ENCODE measurements at places on chromosomes 2 and 18.

DNA sequence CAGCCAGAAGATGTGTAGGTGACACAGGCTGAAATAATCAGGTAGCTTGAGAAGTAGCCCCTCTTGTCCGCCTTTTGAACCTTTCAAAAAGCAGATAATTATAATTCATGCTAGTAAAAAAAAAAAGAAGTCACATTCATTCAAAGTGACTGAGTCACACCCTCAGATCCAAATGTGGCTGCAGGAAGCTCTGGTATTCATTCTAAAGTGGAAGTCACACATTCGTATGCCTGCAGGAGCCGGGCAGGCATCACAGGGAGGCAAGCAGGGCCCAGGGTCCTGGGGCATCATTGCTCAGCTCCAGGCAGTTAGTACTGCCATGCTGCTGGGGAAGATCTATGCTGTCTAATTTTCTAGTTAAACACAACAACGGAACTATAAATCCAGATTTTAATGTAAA is 21.7 kb upstream of the RAB11FIP5 start:
- DNase-seq = no peak

DNA sequence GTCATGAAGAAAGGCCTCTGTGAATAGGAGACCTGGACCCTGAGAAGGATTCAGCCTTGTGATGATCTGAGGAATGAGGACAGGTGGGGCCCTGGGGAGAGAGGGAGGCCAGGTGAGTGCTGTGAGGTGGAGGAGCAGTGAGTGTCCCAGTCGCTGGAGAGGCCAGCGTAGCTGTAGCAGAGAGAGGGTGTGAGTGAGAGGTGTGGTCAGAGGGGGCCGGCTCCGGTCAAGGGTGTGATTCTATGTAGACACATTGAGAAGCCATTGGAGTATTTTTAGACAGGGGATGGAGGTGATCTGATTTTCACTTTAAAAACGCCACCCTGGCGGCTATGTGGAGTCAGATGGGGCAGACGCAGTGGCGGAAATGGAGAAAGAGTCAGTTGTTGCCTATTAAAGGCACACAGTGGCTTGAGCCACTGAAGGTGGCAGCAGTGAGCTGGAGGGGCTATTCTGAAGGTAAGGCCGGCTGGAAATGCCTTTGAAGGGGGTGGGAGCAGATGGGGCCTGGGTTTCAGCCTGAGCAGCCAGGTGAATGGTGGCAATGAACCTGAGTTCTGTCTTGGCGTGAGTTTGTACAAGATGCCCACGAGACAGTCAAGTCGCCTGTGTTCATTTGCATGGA is 55.6 kb downstream of the GREB1 start:
- DNase-seq = no peak

DNA sequence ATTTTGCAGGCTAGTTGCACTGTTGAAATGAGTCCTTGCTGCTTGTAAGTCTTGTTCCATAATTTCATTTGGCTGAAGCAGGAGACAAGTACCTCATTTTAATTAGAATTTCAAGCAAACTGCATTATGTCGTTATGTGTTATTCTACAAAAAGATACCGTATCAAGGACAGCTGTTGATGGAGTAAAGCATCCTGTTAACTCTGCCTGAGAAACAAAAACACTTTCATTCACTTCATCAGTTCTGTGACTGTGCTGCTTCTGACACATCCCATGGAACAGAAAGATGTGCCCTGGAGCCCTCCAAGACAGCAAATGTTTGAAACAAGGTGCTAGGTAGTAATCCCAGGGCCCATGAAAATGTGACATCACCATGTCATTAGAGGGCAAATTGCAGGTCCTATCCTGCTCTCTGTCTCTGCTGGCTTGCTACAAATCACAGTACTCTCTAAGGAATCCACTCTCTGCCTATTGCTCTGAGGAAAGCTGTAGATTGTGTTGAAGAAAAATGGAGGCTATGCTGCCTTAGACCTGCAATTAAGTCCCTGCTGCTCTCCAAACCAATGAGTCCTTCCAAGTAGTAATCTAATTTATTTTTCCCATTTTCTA is 209.7 kb upstream of the PARD3B start:
- DNase-seq = no peak

DNA sequence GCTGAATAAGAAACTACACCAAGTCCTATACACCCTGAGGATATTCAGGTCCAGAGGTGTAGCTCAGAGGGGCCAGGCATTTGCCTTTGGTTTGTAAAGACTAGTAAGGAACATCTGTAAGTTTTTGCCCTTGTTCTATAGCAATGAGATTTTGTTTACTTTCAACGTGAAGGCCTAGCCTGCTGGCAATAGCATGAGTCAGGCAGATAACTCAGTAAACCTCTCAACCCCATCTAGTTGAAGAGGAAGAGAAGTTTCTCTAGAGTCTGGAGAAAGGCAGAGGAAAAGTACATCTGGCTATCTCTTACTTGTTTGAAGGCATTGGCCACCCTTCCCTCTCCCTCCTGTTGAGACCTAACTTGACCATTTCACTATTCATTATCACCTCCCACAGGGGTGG is 70.3 kb upstream of the ZNF521 start:
- DNase-seq = no peak

DNA sequence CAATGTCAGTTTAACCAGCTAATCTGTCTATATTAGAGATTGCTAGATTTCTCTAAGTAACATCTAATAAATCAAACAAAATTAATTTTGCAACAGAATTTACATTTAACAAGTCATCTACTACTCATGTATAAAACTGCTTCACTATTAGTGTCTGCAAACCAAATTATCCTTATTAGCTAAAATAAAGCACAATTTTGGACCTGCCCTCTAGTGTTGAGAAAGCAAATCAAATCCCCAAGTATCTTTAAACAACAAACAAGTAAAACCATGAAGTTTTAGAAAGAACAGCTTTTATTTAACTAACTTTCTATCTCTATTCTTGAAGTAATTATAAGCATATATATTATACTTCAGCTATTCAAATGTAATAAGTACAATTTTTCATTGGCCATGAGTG is 113.1 kb upstream of the SP3 start:
- no peak for DNase-seq

GRCh38 chr2:39838589-39838988 is 59.5 kb upstream of the THUMPD2 start:
- DNase-seq = no peak

DNA sequence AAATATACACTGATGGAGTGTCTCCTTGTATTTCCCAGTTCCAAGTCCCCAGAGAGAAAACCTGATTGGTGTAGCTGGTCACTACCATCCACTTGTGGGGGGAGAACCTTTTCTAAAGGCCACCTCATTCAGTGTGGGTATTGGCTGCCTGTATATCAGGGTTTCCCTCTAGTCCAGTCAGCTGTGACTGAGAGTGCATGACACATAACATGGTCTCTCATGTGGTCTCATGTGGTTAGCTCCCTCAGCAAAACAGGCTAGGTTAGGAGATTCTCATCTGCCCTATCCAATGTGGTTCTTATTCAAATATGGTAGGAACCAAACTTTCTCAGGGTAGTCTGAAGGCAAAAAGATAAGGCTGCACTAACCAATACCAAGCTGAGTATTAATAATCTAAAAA is 4.1 kb upstream of the GORASP2 start:
- DNase-seq = no peak

- no peak for DNase-seq
Observed at GRCh38 chr2:226234187-226234586, 565.4 kb downstream of the IRS1 start.

DNA sequence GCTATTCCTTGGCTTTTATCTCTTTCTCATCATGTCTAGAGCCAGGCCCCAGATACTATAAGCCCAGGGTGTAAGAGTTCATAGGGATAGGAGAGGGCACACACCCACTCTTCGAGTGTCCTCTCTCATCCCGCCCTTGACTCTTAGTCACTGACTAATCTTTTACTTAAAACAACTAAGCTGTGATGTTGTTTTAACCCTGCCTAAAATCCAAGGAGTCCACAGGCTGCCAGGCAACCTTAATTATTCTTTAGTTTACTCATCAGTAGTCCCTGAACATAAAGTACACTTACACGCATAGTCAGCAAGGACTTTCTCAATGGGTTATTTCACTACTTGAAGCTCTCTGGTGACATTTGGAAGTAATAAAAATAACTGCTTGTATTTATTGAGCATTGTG is 28.4 kb downstream of the GREB1L start:
- DNase-seq = no peak

DNA sequence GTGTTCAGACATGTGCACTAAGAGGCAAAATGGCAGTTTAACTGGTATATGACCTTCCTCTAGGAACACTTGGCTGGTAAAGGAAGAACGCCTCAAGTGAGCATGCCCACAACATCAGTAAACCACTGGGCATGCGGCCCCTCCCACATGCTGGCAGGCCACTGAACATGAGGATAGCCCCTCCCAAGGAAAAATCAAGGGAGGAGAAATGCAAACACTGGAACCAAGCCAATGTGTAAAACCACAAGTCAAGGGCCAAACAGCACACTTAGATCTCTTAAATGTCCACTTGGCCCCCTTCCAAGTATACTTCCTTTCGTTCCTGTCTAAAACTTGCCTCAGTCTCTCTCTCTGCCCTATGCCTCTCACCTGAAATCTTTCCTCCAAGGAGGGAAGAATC is 980.8 kb downstream of the TSN start:
- DNase-seq = no peak

DNA sequence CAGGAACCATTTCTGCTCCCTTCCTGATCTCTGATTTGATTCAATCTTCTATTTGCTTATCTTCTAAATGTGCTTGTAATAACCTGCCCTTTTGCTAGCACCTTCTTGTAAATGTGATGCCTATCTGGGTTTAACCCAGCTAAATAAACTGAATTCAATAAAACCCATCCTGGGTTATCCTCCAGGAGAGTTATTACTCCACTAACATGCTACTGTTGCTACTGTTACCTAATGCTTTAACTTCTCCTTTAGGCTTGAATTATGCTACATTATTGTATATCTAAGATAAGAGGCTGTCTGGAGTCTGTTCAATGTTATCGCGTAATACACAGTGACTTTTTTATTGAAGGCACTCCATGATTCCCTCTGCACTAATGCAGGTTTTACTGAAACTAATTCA is 206.5 kb upstream of the CTAGE1 start:
- DNase-seq = no peak

DNA sequence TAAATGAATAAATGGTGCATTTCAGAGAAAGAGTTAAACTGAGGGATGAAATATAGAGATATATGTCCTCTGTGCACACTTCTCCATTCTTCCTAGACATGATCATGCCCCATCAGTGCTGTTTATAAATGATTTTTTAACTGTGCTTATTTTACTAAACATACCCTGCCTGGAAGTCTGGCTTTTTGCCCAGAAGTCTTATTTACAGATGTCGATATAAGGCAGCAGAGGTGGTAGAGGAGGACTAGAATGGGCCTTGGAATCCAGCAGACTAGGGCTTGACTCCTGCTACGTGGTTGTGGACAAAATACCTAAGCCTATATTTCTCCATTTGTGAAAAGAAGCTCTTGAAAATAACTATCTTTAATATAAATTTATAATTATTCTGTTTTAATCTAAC is 355.5 kb downstream of the RAD51AP2 start:
- DNase-seq = no peak

GRCh38 chr2:133733901-133734255 is 165.6 kb upstream of the NCKAP5 start:
- DNase-seq = no peak

DNA sequence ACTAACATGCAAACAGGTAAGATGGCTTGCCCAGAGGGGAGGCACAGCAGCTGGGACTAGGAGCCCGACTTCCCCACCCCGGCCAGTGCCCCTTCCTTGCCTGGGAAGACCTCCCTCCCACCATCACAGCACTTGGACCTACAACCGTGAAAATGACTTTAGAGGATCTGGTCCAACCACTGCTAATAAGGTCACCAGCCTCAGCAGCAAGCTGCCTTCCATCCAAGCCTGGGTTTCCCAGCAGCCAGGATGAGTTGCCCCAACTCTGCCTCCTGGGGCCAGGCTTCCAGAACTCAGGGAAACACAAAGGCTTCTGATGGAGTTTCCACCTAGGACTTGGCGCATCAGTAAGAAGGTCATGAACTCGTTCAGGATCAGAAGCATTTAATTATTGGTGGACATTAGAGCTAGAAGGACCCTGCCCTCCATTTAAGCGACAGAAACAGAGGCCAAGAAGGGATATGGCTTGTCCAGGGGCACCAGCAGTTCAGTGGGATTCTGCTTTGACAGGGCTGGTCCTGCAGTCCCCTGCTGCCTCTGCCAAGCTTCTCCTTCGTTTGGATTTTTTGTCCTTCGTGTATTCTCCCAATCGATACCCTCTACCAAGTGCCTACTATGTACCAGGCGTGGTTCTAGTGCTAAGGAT is 403.0 kb upstream of the ID2 start:
- peak; percentile 6 for DNase-seq

GRCh38 chr2:118058951-118059350 is 29.3 kb upstream of the INSIG2 start:
- DNase-seq = no peak

DNA sequence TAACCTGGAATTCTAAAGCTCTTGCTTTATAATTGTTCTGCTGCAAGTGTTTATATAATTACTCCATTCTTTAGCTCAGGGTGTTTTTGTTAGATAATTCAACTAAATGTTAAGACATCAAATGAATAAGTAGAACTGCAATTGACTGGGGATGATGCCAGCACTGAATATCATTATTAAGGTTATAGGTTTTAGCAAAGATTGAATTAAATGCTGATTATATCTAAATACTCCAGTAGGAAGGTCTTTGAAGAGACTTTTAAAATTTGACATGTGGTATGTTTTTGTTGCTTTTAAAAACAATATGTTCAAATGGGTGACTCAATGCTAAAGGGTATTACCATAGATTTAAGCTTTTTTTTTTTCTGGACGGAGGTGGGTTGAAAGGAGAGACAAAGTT is 170.1 kb upstream of the THUMPD2 start:
- DNase-seq = no peak

GRCh38 chr18:65735155-65735554 is 15.7 kb upstream of the CDH7 start:
- DNase-seq = no peak

DNA sequence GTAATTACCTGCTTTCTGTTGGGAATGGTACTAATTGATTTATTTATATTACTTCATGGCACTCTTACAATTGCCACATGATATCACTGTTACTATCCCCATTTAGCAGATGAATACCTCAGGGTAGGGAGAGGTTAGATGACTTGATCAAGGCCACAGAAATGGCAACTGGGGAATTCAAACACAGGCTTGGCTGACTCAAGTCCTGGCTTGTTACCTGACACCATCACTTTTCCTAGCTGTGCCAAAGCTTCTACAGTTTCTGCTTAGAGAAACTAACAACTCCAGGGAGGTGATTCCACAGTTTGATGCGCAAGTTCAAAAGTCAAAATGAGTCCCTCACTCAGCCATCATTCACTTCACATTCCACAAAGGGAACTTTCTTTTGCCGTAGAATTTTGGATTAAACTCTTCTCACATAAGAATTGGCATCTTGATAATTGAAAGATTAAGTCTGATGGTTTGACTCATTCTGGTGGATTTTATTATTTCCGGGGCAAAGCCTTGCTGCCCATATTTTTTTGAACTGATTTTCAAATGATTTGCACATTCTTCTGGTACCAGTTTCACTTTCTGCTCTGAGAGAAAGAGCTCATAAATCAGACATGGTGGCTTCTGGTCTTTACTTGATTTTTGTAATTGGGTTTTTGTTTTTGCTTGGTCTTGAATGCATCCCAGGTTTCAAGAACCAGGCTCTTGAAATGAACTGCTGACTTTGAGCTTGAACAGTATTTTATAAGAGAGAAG is 656.8 kb downstream of the BCL11A start:
- DNase-seq = no peak

All from C1 segment of cervical spinal cord (tissue), 14 donors.